ENCODE measurements at places on chromosomes 3 and 15.

GRCh38 chr15:86905625-86906256, 826.1 kb downstream of the AGBL1 start:
- no peak for DNase-seq

GRCh38 chr3:193346259-193346658, 32.3 kb downstream of the ATP13A5 start:
- DNase-seq = no peak

DNA sequence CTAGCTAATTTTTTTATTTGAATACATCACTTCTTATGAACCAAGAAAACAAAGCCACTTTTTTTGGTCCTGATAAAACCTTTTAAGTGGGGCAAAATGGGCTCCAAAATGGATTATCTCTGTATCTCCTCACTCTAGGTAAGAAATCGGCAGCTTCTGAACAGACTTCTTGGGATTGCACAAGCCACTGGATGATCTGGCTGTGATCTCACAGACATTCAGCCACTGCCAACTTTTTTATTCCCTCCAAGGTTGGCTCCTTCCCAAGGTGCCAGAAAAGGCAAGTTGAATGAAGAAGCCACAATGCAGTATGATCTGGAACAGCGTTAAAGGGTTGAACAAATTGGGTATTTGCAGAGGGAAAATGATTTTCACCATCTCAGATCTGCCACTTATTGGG, 73.2 kb downstream of the PRICKLE2 start:
- DNase-seq = no peak

GRCh38 chr3:104206925-104207324, 1159.8 kb upstream of the ALCAM start:
- DNase-seq = no peak

DNA sequence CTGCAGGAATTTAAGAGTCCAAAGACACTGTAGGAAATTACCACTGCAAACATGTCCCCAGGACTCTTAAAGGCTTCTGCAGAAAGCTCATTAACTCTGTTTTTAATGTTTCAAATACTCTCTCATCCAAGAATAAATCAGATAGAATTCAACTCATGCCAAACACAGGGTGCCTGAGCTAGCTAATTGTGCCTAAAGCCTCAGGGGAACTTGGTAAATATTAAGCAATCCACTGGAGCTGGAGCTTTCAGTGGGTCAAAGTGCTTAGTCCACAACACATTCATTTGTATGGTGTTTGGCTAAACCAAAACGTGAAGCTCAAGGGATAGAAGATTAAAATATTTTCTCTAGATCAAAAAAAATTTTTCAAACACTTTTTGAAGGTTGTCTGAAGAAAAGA, 131.4 kb downstream of the THRB start:
- DNase-seq = no peak

DNA sequence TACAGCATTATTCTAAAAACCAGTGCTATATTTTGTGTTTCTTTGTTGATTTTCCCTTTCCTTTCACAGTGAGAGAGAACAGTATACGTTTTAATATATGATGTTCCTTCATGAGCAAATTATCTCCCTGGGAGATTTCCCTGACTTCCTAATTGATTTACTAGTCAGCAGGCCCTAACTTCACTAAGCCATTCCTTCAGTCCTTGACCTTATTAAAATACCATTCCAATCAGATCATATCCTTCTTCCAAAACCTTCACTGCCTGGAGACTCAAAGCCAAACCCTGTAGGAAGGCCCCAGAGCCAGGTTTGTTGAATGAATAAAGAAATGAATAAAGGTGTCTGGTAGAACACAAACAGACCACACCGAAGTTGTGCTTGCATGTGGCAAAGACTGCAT, 43.8 kb upstream of the ARHGEF3 start:
- no peak for DNase-seq

DNA sequence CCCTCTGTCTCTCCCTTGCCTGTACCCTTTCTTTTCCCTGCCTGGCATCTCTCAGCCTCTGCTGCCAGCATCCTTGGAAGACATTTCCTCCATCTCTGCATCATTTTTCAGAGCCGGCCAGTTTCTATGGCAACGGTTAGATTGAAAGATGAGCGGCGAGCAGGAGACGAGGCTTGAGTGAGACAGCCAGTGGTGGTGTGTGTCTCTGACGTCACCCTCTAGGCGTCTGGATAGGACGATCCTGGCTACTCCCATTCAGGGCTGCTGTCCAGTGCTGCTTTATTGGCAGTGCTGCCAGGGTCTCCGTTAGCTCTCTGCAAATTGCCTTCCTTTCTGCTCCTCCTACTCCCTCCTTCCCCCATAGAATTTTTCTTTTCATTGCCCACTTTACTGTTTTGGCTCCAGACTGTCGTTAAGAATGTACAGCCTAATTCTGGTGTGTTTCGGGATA, 57.9 kb downstream of the TRAK1 start:
- no peak for DNase-seq

DNA sequence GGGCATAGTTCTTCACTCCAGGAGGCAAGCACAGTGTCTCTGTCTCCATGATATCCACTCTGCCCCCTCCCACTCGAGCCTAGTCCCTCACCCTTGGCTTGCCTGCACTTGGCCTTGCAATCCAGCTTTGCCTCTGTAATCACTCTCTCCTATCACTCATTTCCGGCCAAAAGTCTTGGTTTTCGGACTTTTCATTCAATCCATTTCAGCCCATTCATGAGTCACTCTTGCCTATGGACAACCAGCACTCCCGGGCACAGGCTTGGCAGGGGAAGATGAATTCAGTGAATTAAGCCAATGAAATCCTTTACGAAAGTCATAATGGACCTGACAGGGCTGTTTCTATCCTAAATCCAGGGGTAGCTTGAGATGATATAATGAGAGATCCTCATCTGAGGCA, 21.7 kb downstream of the DAZL start:
- no peak for DNase-seq

DNA sequence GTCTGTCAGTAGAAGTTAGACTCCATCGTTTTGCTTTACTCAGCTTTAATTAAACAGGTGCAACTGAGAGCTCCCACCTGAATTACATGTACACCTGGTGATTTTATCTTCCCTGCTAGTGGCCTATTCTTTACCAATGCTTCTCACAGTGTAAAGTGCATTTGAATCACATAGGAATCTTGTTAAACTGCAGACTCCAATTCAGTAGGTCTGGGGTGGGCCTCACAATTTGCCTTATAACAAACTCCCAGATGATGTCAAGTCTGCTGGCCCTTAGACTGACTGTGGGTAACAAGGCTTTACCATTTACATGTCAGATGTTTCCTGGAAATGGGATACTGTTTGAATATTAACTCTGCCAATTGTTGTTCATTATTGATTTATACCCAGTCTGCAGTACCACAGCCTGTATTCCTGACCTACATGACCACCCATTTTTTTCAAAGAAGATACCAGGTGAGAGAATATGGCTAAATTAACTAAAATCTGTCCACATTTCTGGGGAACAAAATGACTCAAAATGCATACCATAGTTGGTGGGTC, 37.2 kb downstream of the CMSS1 start:
- DNase-seq = no peak
